ENCODE measurements at places on chromosomes 12 and 14. TPM values are rescaled to one million over a fixed set of nuclear protein-coding genes. Genes with fewer than 3 reads are reported as not detected.

DNA sequence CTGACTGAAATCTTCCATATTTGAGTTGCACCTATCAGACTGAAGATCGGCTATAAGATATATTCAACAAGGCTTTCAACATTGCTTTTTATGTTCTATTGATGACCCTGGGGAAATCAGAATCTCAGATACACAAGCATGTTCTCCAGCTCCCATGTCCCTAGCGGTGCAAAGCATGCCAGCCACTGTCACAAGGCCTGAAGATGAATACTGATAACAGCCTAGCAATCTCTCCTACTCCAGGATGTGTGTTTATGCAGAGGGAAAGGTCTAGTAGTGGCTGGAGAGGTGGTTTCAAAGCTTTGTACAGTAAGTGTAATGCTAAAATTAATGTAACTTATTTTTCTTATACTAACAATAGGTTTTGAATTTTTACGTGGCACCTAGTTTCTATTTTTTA lies 64.6 kb downstream of the SOX5 start:
- DNase-seq = no peak

DNA sequence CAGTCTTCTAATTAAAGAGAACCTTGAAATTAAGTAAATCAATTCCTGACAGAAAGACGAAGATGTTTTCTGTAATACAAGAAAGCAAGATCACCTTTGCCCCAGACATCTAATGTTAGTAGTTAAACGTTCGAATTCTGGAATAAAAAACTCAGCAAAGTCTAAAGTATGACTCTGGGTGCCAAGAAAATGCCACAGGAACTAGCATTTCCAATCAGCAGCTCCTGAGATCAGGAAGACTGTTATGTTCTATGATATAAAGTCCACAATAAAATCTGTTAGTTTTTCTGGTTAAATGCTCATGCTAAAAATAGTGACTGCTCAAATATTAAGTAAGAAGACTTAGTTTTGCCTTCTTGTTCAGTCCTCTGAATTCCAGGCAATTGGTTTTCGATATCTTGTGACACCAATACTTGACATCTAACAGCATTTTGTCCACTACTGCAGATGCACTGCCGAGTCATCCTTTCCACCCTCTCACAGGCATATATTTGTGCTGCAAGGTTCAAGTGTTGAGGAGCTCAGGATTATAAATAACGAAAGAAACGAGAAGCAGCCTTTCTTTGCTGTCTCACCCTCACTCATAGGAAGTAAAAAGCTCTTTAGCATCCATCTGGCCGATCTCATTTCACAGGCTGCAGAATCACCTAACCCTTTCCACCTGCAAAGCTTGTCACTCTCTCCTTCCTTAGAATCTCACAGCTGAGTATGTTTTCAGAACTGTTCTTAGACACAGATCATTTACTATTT lies 32.0 kb downstream of the SSH1 start:
- DNase-seq = no peak

The KRT86 gene
- not detected for total RNA-seq

GRCh38 chr12:113427882-113428281 lies 5.7 kb downstream of the SDSL start:
- DNase-seq = no peak

GRCh38 chr14:82052778-82053177 lies 519.1 kb upstream of the SEL1L start:
- no peak for DNase-seq

The ASB2 gene
- total RNA-seq = 26.4 TPM

GRCh38 chr12:109435428-109436187 lies 41.5 kb downstream of the KCTD10 start:
- no peak for DNase-seq

GRCh38 chr12:64876388-64877071 lies 52.1 kb downstream of the TBC1D30 start:
- no peak for DNase-seq

GRCh38 chr12:992647-993046 lies 1.6 kb downstream of the ERC1 start:
- DNase-seq = no peak

DNA sequence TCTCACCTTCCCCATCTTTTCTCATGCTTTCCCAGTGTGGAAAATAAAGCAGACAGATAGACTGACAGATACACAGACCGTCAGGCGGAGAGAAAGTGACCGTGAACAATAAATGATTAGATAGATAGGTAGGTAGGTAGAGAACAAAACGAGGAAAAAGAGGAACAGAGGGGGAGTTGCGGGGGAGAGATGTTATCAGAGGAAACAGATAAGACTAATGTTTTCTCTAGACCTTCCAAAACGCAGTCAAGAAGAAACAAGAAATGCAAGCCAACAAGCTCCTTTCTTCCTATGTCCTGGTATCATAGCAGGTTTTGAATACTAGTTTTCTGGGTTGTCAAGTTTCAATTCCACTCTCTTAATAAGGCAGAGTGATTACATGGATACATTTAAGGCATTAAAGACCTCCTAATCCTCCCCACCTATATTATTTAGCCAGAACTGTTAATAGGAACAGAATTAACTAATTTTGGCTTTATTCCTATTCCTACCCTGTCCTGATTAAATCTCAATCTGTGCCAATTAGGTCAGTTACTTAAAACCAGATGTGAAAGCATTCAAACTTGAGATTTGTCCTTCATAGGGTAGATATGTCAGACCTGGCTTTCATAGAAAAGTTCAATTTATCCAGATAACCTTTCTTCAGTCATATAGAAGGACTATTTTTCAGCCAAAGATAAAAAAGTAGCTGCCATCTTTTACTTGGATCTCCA lies 89.0 kb upstream of the PTPRR start:
- DNase-seq = no peak

The SDSL gene
- 0.25 TPM for total RNA-seq

DNA sequence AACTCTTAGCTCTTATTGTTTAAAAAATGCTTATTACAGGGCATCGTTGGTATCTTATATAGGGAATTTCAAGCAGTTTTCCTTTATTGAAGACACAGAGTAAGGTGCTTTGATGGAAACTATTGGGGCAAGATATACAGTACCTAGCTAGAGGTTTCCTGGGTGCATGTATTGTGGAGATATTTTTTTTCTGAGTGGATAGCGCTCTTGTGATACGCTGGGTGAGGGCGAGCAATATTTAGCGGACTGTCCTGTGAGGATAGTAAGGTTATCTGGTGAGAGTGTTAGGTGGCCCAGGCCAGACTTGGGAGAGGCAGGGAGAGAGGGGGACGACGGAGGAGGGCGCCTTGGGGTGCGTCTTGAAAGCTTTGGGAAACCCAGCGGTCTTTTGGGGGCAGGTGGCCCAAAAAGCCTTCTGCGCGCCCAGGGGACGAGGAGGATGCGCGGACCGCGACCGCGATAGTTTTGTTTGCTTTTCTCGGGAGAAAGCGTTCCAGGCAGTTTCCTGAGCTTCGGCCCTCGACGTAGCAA lies 596 bp upstream of the BICD1 start:
- no peak for DNase-seq

DNA sequence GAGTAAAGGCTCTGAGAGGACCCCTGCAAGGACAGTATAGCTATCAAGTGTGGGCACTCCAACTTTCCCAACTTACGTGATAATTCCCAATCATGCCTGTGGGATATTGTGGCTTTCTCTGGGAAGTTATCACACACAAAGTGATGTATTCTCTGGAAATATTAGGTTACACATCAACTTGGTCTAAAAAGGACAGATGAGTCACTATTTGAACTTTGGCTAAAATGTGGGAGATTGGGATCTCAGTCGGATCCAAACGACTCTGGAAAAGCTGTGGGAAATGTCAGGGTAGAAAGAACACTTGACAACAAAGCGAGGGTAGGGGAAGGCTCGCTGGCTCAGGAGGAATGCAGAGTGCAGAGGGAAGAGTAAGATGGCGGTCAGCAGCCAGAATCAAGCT lies 1048.9 kb downstream of the BCL11B start:
- no peak for DNase-seq

DNA sequence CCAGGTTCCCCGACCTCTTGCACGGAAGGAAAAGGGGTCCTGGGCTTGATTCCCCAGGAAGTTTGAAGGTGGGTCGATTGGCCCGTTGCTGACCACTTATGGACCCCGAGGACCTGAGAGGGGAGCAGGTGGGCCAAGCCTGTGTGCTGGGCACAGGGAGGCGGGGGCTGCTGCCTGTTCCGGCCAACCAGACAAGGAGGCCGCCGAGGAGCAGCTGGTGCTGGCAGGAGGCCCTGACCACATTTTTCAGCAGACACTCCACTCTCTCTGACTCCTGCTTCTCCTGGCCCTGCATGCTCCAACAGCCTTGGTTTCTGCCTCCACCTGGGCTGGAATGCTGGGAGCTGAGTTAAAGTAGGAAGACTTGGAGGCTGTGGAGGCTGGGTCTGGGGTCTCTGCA lies 42.8 kb downstream of the NOS1 start:
- no peak for DNase-seq

- DNase-seq = no peak
Measured at GRCh38 chr14:64973026-64973442, 898 bp upstream of the RAB15 start.

- no peak for DNase-seq
Measured at GRCh38 chr12:41277100-41277945, 89.2 kb downstream of the PDZRN4 start.

The C12orf50 gene
- total RNA-seq = not detected

DNA sequence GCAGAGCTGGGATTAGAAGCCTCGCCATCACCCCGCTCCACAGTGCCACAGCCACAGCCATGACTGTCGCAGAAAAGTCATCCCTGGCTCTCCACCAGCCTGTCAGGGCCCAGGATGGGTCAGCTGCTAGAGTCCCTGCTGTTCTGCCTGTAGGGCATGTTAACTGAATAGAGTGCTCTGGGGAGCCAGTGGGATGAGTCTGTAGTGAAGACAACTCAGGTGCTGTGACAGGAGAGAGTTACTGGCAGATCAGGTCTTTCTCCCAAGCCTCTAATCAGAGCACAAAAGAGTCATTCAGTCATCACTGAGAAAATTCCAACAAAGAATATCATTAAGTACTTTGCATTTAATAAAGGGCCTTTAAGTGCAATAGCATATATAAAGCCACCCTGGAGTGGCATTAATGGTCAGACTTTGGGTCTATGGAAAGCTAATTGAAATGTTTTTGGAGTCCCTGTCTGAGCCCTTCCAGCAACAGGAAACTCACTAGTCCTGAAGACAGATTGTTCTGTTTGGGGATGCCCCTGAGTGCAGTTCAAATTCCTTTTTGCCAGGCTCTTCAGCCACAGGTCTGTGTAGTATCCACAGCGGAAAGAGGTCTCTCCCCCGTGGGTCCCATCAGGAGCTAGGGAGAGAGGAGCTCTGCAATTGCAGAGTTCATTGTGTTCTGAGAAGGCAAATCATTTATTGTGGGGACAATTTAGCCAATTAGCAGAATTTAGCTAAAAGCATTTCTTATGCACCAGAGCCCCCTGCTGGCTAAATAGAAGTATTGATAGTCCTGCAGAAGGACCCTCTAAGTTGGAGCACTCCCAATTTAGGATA lies 45.2 kb upstream of the C14orf132 start:
- peak; percentile 2 for DNase-seq

GRCh38 chr14:47917344-47917954 lies 242.0 kb upstream of the MDGA2 start:
- DNase-seq = no peak

DNA sequence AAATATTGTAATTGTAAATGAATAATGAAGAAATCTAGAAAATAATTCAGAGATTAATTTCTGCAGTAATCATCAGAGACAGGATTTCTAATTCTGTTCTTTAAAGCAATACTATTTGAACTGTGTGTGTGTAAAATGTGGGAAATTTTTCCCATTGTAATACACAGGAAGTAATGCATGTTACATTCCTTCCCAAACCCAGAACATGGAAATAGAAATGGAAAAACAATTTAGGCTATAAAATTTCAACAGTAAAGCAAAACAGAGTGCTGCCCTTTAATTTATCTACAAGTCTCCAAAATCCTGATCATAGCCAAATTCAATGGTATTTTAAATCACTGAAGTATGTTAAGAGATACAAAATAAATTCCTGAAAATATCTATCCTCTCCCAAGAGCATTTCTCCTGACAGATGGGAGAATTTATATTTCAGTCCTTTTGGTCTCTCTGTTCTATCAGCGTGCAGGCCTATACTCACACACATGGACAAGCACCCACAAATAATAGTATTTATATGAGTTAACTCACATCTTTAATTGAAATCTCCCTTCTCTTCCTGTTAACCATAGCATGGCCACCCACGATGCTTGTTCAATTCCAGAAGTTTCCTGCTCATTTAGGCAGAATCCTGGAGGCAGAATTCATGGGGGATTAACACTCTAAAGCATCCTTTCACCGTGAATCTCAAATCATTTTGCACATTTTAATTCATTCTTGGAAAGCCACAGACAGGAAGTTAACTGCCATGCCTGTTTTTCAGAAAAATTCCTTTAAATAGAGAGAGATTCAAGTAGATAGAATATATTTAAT lies 1465.4 kb upstream of the FLRT2 start:
- DNase-seq = no peak

DNA sequence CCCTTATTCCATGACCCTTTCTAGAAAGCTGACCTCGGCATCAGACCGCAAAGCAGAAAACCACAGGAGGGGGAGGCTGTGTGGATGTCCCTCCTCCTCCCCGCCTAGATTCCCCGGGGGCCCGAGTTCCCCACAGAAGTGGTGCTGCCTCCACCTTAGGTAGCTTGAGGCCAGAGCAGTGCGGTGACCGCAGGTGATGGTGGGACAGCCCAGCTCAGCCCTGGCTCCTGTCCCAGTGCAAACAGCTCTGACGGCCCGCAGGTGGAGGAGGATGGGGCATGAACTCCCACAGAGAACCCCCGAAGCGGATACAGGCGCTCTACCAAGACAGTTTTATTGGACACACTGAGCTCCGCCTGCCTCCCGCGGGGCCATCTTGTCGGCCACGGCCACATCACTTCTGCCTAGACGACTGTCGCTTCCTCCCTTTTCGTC lies 19.5 kb downstream of the ARL6IP4 start:
- no peak for DNase-seq

The ACOT4 gene
- total RNA-seq = 2.0 TPM

DNA sequence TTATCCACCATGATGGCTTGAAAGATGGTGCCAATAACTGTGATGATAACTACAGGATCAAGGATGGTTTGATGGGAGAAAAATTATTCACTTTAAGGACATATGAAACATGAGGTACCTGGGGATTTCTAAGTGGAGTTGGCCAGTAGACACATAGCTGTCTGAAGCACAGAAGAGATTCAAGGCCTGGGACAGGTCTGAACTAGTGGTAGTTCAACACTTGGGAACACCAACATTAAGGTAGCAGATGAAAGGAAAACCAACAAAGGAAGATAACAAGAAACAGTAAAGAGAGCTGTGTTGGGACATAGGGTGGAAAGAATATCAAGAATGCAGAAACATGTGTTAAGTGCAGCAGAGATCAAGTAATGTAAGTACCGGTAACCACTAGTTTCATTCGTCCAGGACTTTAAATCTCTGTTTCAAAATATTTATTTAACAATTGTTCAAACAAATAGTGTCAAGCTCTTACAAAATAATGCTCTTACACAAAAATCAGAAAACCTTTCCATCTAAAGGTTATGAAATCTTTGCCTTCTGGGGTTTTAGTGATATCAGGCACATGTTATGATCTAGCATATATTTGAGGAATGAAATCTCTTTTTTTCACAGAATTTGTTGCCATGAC lies 104.7 kb downstream of the ST8SIA1 start:
- DNase-seq = no peak

GRCh38 chr12:8032242-8033152 lies at the start of gene FOXJ2:
Gene FOXJ2 (plus strand): TSS chr12:8032716. CDS start chr12:8039833, 7,117 bp downstream.
- DNase-seq = peak; percentile 78

GRCh38 chr14:73785336-73785833 lies 66.2 kb upstream of the PTGR2 start:
- no peak for DNase-seq

The NUMB gene
- 32.4 TPM for total RNA-seq

The MGAT4C gene
- not detected for total RNA-seq

The LMNTD1 gene
- total RNA-seq = not detected

Measured in activated naive CD8-positive, alpha-beta T cell treated with anti-CD3 and anti-CD28 coated beads for 36 hours (primary cell).